Fibroblast of skin of back (primary cell): ENCODE measurements at places on chromosomes 1 and 21.

DNA sequence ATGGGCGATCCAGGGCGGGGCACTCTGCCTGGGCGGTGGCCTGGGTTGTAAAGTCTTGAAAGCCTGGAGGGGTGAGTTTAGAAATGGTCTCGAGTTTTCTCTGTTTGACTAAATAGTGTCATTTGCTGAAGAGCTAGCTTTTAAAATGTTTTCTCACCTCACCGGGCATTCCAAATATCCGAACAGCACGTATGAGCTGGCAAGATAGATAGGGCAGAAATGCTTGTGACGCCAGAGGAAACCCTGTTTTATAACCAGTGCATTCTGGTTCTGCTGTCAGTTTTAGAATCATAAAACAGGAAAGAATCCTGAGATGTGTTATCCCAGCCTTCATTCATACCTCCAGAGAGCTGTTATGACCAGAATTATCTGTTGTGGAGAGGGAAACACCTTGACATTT is 725 bp downstream of the RTCA start:
- DNase-seq = no peak

- no peak for DNase-seq
Observed at GRCh38 chr21:44304011-44304616, 4.3 kb downstream of the PFKL start.

DNA sequence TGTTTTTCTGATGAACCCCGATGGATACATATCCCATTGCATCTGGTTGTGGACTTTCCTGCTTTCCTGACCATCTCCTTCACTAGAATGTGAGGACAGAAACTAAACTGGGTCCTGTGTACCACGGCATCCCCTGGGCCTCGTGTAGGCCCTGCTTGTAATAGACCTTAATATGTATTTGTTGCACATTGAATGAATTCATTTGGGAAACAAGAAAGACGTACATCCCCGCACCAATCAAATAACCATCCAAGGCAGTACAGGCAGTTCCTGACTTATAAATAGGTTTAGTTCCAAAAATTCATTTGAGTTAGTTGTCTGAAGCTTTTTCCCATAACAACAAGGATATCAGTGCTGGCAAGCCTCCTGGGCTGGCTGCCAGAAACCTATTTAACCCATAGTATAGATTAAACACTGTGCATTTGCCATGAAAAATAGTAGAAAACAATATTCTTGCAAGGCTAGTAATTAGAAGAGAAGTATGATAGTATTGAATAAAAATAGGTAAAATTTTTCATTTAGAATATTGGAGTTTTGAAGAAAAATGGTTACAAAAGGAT is 81.8 kb upstream of the CD34 start:
- no peak for DNase-seq

DNA sequence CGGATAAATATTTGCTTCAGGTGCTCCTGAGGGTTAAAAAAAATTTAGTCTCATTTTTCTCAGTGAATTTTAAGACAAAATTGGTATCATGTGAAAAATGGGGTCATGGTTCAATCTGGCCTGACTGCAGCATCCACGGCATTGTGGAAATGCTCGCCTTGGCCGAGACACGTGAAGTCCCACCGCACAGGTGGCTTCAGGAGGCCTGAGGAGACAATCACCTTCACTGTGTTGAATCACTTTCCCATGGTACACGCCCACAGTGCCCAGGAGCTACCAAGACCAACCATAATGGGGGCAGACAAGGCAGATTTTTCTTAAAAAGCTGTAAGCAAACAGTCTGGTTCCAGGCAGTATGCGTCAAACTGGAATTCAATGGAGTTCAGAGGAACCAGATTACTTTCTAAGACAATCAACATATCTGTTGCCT is 11.0 kb upstream of the CPLANE2 start:
- no peak for DNase-seq

GRCh38 chr1:156958247-156958714 is 37.8 kb downstream of the LRRC71 start:
- no peak for DNase-seq
